ENCODE measurements at places on chromosomes 2 and 18. TPM values are rescaled to one million over a fixed set of nuclear protein-coding genes. Genes with fewer than 3 reads are reported as not detected.

Gene TSPYL6
- not detected for total RNA-seq

Gene UPP2
- total RNA-seq = not detected

Gene CXCR1
- not detected for total RNA-seq

Gene PLA2R1
- 0.88 TPM for total RNA-seq

Gene RAB11FIP5
- 14.9 TPM for total RNA-seq

Gene SERPINB13
- not detected for total RNA-seq

Gene PLCD4
- 3.0 TPM for total RNA-seq

Gene C2orf66
- 0.15 TPM for total RNA-seq

Gene TPGS2
- 55.4 TPM for total RNA-seq

Gene IL37
- 1.0 TPM for total RNA-seq

Gene IL18R1
- total RNA-seq = 4.7 TPM

Gene HOXD8
- total RNA-seq = 5.3 TPM

Gene TMEFF2
- total RNA-seq = 0.40 TPM

Gene ASXL3
- total RNA-seq = not detected

Gene COL3A1
- not detected for total RNA-seq

Gene TMEM198
- total RNA-seq = 4.2 TPM

Gene ICOS
- total RNA-seq = not detected
